ENCODE measurements at places on chromosomes 1 and 21. TPM values are rescaled to one million over a fixed set of nuclear protein-coding genes. Genes with fewer than 3 reads are reported as not detected.

- no peak for DNase-seq
These were observed 40.2 kb downstream of the RASAL2 start for GRCh38 chr1:178134061-178134460.

- no peak for DNase-seq
These were observed 17.6 kb downstream of the SOD1 start for GRCh38 chr21:31677047-31677446.

DNA sequence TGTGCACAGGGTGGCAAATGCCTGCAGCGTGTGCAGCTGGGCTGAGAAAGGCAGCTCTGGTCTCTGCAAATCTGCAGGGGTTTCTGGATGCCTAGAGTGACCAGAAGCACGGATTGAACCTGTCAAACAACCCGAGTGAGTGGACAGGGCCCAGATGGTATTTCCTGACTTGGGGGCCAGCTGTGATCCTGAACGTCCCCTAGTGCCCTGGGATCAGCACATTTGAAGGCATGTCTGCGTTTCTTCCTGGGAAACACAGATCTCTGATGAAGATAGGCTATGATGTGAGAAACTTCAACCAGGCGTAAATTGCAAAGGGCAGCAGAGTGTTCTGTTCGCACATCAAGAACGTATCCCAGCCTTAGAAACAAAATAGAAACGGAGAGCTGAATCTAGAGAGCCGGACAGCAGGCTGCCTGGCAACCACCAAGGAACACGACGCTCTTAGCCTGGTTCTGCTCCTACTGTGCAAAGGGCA lies 163.1 kb downstream of the KCNJ6 start:
- no peak for DNase-seq

DNA sequence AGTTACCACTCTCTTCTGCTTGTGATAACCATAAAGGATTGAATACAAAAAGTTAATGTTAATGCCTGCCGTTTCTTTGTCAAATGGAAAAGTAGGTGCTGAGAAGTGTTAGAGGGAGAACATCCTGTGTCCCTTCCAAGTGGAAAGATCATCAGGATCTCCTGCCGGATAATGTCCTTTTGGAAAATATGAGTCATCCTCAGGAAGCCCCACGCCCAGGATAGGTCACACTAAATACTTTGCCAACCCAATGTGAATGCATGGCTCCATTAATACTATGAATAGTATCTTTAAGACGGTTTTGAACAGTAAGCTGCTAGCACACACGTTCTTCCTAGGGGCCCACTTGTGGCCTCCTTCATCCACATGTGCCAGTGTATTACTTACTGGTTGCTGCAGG lies 279.5 kb downstream of the ZNF326 start:
- no peak for DNase-seq

GSTM5 gene
- not detected for total RNA-seq

GRCh38 chr1:40423264-40423642 lies 27.0 kb upstream of the ZFP69B start:
- no peak for DNase-seq

FCRLB gene
- 0.74 TPM for total RNA-seq

- no peak for DNase-seq
These were observed 251.1 kb upstream of the JUN start for GRCh38 chr1:59034925-59035324.

DNA sequence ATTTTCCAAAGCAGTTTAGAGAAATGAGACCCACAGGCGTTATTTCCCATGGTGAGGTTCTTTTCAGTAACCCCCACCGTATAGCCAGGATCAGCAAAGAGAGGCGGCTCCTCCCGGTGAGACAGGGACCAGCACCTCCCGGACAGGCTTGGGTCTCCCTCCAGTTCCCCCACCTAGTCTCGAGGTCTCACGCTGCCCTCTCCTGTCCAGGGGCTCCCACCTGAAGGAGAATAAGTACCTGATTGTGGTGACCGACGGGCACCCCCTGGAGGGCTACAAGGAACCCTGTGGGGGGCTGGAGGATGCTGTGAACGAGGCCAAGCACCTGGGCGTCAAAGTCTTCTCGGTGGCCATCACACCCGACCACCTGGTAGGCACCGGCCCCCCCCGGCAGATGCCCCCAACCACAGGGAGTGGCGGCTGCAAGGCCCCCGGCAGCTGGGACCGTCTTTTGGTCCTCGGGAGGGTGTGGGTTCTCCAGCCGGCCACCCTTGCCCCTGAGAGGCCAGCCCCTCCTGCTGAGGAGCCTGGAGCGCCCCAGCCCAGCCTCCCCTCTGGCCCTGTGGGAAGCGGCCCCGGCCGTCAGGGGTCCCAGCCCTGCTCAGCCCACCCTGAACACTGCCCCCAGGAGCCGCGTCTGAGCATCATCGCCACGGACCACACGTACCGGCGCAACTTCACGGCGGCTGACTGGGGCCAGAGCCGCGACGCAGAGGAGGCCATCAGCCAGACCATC lies 4.9 kb downstream of the COL6A1 start:
- DNase-seq = peak; percentile 60

- DNase-seq = no peak
These were observed 14.8 kb downstream of the ARHGEF16 start for GRCh38 chr1:3469104-3469848.

DNA sequence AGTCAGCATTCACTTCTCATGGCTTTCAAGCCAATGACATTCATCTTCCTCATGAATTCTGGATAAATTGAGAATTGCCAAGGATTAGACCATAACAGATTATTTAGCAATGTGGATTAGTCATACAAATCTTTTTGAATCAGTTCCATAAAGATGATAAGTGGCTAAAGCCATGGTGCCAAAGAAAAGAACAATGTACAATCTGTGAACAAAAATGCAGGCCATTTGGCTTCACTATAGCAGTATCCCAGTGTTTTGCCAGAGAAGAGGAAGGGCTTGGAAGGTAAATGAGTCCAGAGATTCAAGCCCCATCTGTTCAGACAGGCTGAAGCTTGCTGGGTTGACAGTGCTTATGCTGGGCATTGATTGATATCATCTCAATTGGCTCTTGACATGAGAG lies 376.4 kb upstream of the LRRC7 start:
- no peak for DNase-seq
